ENCODE measurements at places on chromosomes 3 and 15.

DNA sequence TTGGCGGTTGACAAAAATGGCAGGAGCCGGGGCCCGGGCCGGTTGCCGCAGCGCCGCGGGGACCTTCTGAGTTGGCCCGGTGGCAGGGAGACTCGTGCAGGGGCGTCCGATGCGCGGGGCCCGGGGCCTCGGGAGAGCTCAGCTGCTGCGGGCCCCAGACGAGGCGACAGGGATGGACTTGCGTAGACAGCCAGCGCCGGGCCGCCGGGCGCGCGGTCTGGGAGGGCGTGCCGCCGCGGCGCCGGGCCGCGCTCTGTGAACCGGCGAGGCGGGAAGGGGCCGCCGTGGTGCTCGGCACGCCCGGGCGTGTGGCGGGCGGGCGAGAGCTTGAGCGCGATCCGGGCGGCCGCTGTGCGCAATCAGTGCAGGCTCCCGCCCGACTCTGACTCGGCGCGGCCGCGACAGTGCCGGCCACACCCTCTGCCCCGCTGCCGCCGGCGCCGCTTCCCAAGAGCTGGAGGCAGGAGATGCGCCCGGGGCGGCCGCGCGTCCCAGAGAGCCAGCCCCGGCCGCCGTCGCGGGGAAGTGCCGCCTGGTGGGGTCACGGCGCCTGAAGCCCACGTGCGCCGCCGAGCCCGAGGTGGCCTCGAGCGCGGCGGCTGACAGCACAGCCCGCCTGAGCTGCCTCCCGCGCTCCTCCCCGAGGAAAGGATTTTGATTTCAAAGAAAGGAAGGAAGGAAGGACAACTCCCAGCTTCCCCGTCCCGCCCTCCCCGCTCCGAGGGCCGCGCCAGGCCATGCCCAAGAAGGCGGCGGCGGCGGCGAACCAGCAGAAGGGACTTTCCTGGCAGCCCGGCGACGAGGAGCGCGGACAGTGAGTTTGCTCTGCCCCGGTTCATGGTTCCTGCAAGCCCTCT lies 657 bp downstream of the TLNRD1 start:
- DNase-seq, result peak; percentile 48

DNA sequence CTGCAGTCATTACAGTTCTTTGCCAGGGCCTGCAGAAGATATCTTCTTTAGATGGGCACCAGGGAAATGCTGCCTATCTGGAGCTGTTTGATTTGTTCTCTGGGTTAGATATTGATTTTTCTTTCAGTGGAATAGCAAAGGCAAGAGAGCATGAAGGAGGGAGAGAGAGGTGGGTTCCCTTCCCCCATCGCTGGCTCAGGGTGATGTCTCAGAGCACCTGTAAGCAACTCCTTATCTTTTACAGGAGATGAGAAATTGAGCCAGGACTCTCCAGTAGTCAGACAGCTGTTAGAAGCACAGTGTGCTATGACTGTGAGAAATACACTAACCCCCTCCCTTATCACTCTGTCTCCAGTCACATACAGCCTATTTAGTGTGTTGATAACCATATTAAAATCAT lies 89.3 kb upstream of the SLC24A5 start:
- DNase-seq, result no peak

DNA sequence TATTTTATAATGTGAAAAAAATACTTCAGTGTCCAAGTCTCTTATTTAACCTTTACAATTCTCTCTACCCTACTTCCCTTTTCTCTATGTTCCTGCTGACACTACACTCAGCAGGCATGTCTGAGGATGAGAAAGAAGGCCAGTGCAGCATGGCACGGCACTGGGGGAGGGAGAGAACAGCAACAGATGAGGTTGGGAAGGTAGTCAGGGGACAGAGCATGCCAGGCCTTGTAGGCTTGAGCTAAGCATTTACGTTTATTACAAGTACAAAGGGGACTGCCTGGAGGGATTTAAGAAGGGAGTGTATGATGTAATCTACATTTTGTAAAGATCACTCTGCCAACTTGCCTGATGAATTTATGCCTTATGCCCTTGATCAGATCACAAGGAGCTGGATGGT lies 117.3 kb upstream of the WNT5A start:
- DNase-seq, result no peak

GRCh38 chr3:194779729-194780224 lies 94.1 kb downstream of the FAM43A start:
- DNase-seq, result no peak

- no peak for DNase-seq
Observed at GRCh38 chr3:22361521-22361920, 610.5 kb upstream of the ZNF385D start.

GRCh38 chr3:137766041-137766875 lies 2.1 kb downstream of the SOX14 start:
- DNase-seq, result no peak

- DNase-seq, result no peak
Observed at GRCh38 chr3:61861410-61861809, 300.0 kb downstream of the PTPRG start.

GRCh38 chr3:102068327-102068726 lies 219.0 kb downstream of the NFKBIZ start:
- no peak for DNase-seq

- no peak for DNase-seq
Observed at GRCh38 chr3:44926172-44926571, 49.8 kb downstream of the ZDHHC3 start.

GRCh38 chr3:142794508-142794907 lies 70.7 kb downstream of the TRPC1 start:
- no peak for DNase-seq

GRCh38 chr15:56077081-56077480 lies 83.7 kb upstream of the NEDD4 start:
- DNase-seq, result no peak

GRCh38 chr3:123370819-123371218 lies 78.1 kb downstream of the ADCY5 start:
- DNase-seq, result no peak

- DNase-seq, result peak; percentile 58
Observed at GRCh38 chr3:149844091-149844490, 31.1 kb downstream of the RNF13 start.

GRCh38 chr3:53776494-53777101 lies 69.6 kb downstream of the CHDH start:
- peak; percentile 6 for DNase-seq

DNA sequence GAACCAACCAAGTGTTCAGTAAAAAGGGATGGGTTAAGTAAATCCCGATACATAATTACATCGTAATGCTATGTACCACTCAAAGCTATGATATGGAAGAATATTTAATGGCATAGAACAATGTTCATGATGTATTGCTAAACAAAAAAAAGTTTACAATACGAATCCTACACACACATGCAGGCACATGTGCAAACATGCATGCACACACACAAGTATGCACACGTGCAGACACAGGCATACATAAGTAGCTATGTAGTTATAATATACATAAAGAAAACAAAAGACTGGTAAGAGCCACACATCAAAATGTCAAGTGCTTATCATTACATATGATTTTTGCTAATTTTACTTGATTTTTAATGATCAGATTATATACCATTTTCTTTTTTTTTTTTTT lies 74.2 kb downstream of the ARRDC4 start:
- DNase-seq, result no peak

- peak; percentile 88 for DNase-seq
Observed at GRCh38 chr3:119240591-119241434, at the start of gene B4GALT4. TSS of gene B4GALT4 (minus strand) at chr3:119240878. CDS start at chr3:119230099, 10,779 bp downstream.

DNA sequence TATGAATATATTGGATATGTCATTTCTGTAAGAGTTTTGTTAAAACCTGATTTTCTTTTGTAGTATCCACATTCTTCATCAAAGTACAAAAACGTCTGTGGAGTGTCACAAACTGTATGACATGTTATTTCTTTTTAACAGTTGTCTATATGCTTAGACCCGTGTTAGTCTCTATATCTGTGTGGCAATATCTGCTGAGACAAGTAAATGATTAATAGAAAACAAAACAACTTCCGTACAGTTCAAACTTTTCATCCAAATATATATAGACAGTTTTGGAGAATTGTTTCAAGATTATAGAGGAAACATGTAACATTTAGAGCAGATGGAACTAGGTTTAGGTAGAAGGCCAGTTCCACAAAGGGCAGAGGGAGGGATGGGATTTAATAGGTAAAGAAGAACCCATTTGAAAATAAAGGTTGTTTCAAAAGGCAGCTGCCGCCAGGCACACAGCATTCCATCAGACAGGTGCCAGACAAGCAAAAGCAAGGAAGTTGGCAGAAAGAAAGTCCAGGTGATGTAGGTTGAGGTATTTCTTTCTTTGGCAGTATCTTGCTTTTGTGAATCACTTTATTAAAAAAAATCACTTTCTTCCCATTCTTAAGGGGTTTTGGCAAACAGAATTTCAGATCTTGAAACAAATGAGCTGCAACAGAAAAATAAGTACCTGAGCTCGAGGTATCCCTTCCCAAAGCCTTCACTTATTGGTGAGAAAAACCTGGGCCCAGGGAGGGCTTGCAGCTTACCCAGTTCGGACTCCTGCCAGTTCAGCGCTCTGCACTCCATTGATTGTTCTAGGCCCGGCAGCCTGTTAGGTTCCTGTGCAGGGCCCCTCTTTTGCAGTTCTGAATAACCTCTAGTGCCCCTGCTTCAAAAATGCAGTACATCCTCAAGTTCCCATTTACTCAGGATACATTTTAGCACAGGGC lies 49.0 kb downstream of the LRRN1 start:
- no peak for DNase-seq

DNA sequence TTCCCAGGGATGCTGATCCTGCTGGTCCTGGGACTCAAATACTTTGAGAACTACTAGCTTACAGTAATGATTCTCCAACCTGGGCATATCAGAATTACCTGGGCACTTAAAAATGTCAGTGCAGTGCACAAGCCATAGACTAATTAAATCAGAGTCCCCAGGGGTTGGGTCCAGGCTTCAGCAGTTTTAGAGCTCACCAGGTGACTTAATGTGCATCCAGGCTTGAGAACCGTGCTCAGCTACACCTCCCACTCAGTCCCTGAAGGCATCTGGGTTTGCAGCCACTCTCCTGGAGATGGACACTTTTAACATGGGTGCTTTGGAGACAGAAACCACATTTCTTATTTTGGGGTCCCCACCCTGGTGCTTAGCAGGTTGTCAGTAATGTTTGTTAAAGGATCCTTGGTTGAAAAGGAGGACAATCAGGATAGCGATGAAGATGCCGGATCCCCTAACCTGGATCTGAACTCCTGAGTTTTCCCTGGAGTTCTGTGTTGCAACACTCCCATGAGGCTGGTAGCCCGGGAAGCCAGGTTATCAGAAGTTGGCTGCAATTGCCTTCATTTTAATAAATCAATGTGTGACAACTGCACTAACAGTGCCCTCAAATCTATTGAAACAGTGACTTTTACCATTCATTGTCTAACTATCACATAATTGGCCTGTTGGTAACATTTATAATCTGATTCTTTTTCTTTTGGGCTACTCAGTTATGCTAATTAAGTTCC lies 48.1 kb downstream of the BFSP2 start:
- DNase-seq, result no peak

DNA sequence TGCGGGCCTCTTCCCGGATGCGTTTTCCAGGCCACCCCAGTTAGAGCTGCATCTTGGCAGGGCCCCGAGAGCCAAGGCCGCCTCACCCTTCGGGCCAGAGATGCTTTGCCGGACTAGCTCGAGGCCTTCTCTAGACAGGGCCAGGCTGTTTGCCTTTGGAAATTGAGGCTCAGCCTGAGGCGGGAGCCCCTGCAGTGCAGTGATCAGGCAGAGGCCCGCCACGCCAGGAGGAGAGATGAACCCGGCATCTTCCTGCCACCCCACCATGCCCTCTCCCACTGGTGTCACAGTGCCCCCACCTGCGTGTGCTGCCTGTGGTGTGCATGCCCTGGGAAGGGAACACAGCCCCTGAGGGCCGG lies 8.9 kb upstream of the ROPN1B start:
- no peak for DNase-seq

GRCh38 chr3:185362850-185363661 lies at the start of gene MAP3K13:
TSS of gene MAP3K13 (plus strand) at chr3:185363136. CDS start at chr3:185428582, 65,446 bp downstream.
- DNase-seq, result peak; percentile 83

DNA sequence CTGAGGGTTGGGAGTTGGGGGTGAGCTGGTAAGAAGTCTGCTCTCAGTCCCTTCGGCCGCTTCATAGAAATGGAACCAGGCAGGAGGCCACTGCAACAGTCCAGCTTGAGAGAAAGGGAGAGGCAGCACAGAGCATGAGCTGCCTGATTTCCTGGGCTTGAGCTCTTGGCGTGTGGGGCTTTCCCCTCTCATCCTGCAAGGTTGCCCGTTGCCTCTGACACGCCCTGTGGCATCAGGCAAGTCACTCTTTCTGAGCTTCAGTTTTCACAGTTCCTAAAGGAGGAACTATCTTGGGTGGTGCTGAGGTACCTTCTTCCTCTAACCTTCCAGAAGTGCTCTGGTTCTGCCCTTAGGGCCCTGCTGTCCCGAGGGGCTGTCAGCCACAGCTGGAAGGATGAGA lies 4.9 kb downstream of the MESP2 start:
- DNase-seq, result no peak

DNA sequence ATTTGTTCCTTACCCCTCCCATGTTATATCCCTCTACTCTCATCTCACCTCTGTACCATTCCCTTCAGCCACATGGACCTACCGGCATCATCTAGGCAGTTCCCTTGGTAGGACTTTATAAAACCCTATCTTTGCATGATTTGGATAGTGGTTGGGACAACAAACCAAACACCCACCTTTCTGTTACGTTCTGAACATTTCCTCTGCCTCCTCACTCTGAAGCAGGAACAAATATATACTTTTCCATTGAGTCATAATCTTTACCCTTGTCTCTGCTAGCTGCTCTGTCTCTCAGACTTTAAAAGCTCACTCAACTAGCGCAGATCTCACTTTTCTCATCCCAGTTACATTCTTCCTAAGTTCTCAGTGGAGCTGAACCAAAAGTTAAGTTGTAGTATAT lies 17.8 kb downstream of the UBXN7 start:
- peak; percentile 8 for DNase-seq

DNA sequence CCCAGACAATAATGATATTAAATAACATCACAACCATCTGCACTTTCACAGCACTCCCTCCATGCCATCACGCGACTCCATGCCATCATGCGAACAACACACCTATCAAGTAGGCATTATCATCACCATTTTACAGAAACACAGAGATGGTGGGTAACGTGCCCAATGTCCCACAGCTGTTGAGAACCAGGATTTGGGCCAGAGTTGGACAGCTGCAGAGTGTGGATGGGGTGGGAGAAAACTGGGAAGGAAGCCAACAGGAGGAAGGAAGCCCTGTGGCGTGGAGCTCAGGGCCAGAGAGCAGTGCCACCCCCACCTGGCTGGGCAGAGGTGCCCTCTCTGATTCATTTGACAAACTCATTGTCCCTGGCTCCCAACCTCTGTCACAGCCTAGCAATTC lies 29.0 kb downstream of the RBPMS2 start:
- no peak for DNase-seq

DNA sequence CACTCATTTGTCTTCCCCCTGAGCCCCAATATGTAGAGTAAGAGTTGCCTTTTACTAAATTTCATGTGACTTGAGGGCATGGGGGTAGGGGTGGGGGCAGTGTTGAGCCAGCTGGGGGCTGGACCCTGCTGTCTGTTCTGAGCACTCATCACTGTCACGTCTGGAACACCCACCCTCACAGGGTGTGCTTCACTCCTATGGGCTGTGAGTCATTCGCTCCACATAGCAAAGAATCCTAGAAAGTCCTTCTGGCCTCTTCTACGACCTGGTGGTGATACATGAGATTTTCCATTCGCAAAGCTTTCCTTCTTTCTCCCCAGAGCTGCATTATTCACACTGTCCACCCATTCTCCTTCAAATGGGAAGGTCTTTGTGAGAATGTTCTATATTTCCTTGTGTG lies 43.6 kb upstream of the MGLL start:
- DNase-seq, result peak; percentile 43

- peak; percentile 84 for DNase-seq
Observed at GRCh38 chr3:157127831-157128767, 31.8 kb downstream of the CCNL1 start.

GRCh38 chr3:134038071-134038491 lies 8.4 kb upstream of the SLCO2A1 start:
- no peak for DNase-seq

- peak; percentile 96 for DNase-seq
Observed at GRCh38 chr3:15287565-15288330, 44.6 kb downstream of the SH3BP5 start.

All from fibroblast of villous mesenchyme (primary cell).